GM10248 (cell line): ENCODE measurements at places on chromosomes 7 and 10.

DNA sequence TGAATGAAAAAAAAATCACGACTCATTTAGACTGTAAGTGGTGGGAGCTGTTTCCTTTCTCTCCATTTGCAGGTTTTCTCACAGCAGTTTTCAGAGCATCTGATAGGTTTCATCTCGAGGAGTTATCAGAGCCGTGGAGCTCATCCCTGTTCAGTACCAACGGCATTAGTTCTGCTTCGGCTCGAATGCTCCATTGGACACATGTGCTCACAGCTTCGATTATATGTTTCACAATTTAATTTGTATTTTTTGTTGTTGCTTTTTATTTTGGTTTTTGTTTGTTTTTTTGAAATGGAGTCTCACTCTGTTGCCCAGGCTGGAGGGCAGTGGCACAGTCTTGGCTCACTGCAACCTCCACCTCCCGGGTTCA, 1.5 kb downstream of the SLC18A2 start:
- no peak for DNase-seq

- no peak for DNase-seq
Measured at GRCh38 chr7:22269963-22270362, 87.0 kb downstream of the RAPGEF5 start.

GRCh38 chr7:21417647-21418046, 10.2 kb upstream of the SP4 start:
- no peak for DNase-seq

DNA sequence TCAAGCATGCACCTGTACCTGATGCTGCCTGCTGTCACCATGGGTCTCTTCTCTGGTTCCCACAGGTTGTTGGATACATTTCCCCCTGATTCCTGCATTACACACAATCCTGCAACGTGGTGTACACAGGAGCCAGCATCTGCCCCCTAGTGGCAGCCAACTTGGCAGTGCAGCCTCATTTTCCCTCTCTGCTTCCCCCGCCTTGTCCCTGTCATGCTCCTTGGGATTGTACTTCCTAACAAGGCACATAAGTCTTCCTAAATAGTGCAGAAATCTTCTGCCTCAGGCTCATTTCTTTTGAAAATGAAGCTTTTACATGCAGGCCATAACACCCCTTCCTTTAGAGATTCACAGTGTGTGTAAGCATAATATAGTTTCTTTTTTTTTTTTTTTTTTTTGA, 387.5 kb downstream of the CCSER2 start:
- peak; percentile 48 for DNase-seq

- no peak for DNase-seq
Measured at GRCh38 chr10:120562956-120563355, 105.9 kb downstream of the PLPP4 start.

DNA sequence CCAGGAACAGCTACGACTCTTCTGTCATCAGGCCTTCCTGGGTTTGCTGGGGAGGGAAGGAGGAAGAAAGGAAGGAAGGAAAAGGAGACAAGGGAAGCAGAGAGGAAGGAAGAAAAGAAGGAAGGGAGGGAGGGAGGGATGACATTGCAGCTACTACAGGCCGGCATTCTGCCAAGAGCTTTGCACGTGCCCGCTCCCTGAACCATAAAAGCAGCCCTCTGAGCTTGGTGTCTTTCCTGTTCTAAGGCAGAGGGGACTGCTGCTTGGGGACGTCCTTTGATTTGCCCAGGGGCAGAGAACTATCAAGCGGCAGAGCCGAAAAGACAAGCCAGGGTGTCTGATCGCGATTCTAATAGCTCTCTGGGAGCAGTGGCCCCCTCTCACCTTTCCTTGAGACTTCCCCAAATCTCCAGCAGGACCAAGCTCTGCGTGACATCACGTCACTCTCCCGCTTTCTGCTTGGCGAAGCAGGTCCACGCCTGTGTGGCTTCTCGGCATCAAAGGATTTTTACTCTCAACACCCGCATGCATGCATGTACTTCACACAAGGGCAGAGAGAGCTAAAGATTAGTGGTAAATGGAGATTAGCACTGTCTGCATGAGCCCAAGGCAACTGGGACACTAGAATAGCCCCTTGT, 167.8 kb upstream of the AUTS2 start:
- DNase-seq = no peak

GRCh38 chr10:91164520-91165065, 55.9 kb upstream of the PCGF5 start:
- DNase-seq = no peak

- DNase-seq = no peak
Measured at GRCh38 chr10:123492016-123492415, 174.1 kb upstream of the GPR26 start.

DNA sequence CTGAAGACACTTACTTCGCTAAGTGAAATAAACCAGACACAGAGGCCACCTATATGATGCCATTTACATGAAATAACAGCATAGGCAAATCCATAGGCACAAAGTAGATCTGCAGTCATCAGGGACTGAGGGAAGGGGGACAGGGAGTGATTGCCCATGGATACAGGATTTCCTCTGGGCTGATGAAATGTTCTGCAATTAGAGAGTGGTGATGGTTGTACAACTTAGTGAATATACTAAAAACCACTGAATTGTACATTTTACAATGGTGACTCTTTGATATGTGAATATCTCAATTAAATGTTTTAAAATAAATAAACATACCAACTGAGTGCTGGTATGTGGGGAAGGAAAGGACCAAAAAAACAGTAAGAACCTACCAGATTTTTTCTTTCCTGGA, 20.4 kb downstream of the PPA1 start:
- DNase-seq = no peak

- peak; percentile 90 for DNase-seq
Measured at GRCh38 chr7:47937065-47937687, 11.1 kb downstream of the PKD1L1 start.

GRCh38 chr10:78861529-78862327, 207.0 kb upstream of the ZMIZ1 start:
- DNase-seq = no peak

DNA sequence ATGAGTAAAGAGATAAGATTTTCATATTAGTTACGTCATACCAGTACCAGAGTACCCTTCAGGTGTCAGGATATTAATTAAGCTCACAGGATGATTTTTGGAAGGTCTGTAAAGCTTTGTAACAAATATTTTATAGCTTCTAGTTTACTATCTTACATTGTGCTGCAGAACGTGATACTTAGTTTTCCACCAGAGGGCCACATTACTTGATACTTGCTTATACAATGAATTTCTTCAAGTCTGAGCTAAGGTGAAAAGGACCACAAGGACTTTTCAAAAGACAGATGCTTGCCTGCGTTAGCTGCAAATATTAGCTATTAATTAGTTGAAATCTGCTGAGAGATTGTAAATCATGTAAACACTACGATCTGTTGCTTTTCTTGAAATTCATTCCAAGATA, 12.2 kb downstream of the FOXP2 start:
- no peak for DNase-seq

- no peak for DNase-seq
Measured at GRCh38 chr7:99115379-99115778, 28.5 kb downstream of the SMURF1 start.

- no peak for DNase-seq
Measured at GRCh38 chr7:151863386-151864079, 13.4 kb downstream of the PRKAG2 start.

DNA sequence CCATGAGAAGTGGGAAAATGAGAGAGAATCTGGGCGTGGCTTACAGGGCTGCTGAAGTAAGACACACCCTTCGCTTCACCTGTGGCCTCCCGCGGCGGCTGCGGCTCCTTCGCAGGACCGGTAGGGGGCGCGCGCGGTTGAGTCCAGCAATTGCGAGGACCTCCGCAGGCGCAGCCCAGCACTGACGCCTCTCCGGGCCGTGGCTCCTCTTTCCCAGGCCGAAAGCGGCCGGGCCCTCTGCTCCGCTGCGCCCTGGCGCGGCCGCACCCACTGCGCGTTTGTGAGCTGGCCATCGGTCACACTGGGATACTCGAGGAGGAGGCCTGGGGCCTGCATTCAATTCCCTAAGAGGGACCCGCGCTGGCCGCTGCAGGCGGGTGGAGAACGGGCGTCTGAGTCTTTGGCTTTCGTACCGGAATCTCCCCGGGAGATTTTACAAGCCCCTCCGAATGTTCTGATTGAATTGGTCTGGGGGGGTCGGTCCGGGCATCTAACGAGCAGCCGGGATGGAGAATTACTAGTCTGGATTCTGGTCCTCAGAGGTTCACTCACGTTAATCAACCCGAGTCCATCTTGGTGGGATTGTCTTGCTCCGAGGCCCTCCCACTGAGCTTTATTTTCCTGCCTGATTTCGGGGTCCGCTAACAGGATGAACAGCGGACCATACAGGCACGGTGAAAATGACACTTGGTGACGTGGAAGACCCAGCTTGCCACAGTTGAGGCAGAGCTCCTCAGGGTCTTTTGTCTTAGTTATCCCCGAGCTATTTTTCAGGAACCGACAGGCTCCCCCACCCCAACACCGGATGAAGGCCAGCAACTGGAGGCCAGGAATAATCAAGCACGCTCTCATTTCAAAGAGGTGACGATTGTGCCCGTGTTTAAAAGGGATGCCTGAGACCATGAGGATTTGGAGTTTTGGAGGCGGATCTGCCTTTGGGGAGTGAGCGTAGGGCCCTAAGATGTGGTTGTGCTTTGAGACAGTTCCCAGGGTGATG, at the start of gene LRRD1:
LRRD1 (minus strand) TSS at position 215 of the 997 bp plus-strand sequence. CDS start 13,940 bp downstream, outside the sequence.
- peak; percentile 93 for DNase-seq

DNA sequence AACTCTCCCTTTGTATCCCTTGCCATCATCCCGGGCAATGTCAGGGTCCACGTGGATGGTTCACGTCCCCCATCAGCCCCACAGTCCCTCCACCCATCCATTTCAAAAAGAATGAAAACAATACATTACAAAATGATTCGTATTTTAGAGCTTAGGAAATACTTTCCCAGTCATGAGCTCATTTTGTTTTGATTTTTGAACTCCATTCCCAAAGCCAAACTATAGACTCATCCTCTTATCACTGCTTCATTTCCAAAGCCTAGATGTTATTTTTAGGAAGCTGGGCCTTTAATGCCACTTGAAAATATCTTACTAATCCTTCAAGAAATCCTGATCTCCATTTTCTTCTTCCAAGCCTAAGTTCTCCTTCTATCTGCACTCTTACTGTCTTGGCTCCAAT, 72.1 kb downstream of the WNT2 start:
- DNase-seq = no peak

- no peak for DNase-seq
Measured at GRCh38 chr7:138842111-138842510, 44.1 kb upstream of the ATP6V0A4 start.

GRCh38 chr7:94301024-94301586, 93.6 kb upstream of the COL1A2 start:
- no peak for DNase-seq

GRCh38 chr7:78490524-78490923, 692.0 kb downstream of the PHTF2 start:
- DNase-seq = no peak
